ENCODE measurements at places on chromosomes 6 and 20.

GRCh38 chr6:151007922-151008321, 142.4 kb downstream of the MTHFD1L start:
- no peak for DNase-seq

GRCh38 chr20:5535125-5535756, 215.0 kb upstream of the SHLD1 start:
- no peak for DNase-seq

DNA sequence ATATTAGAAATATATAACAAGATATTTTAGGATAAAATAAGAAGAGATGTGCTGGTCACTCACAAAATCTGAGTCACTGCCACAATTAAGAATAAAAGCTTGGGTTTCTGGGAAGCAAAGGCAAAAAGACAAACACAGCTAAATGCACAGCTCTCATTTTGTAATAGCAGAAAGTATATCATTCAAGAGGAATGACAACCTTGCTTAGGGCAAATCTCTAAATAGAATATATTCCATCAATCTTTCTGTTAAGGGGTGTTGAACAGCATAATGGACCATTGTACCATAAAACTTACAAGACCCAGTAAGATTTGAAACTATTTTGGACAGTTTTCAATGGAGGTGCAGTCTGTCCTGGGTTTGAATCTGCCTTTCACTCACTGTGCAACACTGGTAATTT, 464.9 kb upstream of the SOX4 start:
- DNase-seq: no peak

GRCh38 chr6:99184696-99185095, 164.8 kb downstream of the FAXC start:
- DNase-seq: no peak

DNA sequence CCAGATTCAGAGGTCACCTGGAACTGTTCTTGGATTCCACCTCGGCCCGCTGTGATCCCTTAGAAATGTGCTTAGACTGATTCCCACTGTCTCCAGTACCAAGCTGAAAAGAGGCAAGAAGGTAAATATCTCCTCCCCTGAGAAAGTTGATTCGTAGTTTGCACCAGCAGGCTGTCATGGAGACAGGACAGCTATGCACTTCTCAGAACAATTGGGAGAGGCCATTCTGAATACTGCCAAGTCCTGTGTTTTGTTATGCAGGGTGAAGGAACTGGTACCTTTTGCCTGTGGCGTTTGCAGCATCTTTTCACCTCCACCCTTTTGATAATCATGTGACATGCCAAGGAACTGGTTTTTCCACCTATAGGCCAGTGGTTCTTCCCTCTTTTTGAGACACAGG, 58.2 kb upstream of the RNGTT start:
- DNase-seq: no peak

DNA sequence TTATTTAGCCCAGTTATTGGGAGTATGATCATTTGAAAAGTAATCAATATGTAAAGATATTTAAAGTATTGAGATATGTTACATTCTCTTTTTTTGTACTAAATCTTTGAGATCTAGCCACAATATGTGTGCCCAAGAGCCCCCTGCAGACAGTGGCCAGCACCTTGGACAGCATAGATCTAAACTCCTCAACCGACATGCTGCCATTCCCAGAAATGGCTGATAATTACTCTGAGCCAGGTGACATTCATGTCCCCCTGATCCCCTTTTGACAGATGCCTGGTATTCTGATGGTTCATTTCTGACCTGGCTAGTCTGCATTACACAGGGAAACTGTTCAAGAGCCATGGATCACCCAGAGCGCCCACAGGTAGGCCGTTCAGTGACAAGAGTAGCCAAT, 177.1 kb downstream of the ZDHHC14 start:
- DNase-seq: no peak
